Stimulated activated CD4-positive, alpha-beta T cell treated with anti-CD3 and anti-CD28 coated beads, Interleukin-2, amount 100 ng/mL, for 4 hours (primary cell): ENCODE measurements at places on chromosomes 2 and 18.

- DNase-seq = no peak
Observed at GRCh38 chr2:98507891-98508708, 63.4 kb downstream of the INPP4A start.

GRCh38 chr2:171159372-171160118 lies 1.1 kb downstream of the TLK1 start:
- DNase-seq = peak; percentile 24

DNA sequence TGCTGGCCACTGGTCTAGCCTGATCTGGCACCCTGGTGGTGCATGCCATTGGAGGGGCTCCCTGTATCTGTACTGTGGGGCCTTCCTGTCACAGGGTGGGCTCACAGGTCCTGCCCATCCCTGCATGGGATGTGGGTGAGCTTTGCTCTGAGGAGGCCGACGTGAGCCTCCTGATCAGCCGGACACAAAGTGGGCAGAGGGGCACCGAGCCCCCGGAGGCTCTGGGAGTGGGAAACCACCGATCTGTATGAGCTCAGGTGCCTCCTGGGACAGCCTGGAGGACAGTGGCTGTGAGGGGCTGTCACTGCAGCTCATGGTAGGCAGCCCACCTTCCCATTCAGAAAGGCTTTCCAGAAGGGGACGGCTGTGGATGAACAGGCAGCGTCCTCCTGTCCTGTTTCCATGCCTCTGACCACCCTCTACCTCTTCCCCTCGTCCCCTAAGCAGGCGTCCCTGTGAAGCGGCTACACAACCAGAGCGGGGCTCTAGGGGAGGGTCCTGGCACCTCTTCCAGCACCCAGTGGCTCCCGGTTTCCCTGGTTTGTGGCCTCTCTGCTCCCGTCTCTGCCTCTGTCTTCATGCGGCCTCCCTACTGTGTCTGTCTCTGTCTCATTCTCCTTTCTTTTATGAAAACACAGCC lies 112.5 kb upstream of the OTOS start:
- DNase-seq = no peak

GRCh38 chr2:80363330-80363729 lies 58.8 kb upstream of the LRRTM1 start:
- DNase-seq = no peak

DNA sequence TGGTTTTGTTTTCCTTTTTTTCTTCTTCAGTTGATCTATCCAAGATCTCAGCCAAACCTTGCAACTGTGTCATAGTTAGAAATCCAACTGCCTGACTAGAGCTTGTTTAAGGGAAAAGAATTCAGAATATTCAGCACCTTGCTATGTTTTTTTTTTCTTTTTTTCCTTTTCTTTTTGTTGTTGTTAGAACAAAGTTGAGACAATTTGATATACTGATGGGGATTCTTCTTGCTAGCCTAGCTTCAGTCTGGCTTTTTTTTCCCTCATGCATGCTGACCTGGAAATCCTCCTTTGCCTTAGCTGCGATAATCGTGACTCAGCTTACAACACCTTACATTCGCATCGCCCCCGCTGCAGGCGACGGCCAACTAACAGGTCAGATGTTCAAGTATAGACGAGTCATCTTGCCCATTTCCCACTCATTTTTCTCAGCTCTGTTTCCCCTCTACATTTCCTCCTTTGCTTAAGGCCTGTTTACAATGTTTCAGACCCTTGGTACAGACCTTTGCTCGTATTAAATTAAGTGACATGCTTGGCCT lies 487.2 kb upstream of the RAB12 start:
- no peak for DNase-seq

DNA sequence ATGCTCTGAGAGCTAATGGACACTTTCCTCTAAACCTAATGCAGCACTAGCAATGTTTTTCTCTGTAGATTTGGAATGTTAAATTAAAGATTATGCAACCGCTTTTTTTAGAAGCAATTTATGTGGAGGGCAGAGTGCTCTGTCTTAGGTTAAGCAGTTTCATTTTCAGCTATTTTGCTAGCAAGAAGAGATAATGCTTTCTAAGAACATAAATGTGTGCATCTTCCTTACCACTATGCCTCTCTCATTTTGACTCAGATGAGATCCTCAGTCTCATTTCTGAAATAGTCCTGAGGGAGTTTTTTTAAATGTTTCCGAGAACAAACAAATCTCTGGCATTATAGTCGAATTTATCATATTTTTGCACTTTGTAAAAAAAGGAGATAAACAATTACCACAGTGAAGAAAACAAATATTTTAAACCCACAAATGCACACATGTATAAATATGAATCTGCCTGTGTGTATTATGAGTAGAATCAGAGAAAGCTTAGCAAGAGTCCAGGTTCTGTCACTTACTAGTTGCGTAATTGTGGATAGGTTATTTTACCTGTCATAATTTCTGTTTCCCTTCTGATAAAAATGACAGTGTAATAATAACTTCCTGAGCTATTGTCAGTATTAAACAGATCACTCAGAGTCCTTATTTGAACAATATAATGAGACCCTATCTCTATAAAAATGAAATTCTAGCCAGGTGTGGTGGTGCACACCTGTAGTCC lies 207.7 kb upstream of the CRIM1 start:
- DNase-seq = no peak

- DNase-seq = peak; percentile 10
Observed at GRCh38 chr2:181106789-181107627, 126.6 kb downstream of the UBE2E3 start.

DNA sequence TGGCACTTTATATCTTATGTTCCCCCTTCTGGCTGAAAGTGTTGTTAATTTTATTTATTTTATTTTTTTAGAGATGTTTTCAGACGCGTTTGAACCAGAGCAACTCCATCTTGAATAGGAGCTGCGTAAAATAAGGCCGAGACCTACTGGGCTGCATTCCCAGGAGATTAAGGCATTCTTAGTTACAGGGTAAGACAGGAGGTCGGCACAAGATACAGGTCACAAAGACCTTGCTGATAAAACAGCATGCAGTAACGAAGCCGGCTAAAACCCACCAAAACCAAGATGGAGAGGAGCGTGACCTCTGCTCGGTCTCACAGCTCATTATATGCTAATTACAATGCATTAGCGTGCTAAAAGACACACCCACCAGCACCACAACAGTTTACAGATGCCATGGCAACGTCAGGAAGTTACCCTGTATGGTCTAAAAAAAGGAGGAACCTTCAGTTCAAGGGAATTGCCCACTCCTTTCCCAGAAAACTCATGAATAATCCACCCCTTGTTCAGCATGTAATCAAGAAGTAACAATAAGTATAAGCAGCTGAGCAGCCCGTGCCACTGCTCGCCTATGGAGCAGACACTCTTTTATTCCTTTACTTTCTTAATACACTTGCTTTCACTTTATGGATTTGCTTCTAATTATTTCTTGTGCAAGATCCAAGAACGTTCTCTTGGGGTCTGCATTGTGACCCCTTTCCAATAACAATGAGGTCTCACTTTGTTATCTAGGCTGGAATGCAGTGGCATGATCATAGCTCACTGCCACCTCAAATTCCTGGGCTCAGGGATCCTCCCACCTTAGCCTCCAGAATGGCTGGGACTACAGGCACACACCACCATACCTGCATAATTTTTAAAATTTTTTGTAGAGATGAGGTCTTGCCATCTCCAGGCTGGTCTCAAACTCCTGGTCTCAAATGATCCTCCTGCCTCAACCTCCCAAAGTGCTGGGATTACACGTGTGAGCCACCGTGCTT lies 55.9 kb downstream of the CACNB4 start:
- DNase-seq = no peak

DNA sequence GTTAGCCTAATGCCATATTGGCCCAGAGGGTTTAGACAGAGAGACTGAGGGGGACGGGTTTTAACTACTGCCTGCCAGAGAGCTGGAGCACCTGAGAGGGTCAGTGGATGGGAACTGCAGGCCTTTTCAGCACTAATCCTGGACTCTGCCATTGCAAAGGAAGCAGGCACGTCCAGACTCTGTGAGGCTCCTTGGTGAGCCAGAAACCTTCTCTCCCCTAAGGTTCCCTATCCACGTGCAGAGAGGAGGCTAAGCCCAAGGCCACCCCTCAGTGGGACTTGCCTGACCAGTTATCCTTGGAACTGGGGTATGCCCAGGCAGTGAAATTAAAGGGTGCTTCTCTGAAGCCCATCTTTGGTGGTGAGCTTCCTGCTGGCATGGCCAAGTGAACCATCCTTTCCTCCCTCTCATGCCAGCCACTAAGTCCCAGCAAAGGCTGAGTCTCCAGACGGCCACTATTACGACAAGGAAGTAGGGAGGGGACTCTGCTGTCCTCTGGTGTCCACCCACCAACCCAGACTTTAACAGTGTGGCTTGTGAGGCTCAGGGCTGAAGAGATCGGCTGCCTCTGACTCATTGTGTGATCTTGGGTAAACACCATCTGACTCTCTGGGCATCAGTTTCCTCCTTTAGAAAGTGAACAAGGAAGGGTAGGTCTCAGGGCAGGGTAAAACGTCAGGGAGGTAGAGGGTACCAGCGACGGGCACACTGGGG lies 3.9 kb upstream of the MLPH start:
- no peak for DNase-seq

- DNase-seq = no peak
Observed at GRCh38 chr2:240383099-240383758, 52.2 kb upstream of the GPC1 start.

- no peak for DNase-seq
Observed at GRCh38 chr18:31857526-31858106, 85.3 kb downstream of the TRAPPC8 start.

GRCh38 chr2:190216829-190217228 lies 102.8 kb downstream of the HIBCH start:
- no peak for DNase-seq

DNA sequence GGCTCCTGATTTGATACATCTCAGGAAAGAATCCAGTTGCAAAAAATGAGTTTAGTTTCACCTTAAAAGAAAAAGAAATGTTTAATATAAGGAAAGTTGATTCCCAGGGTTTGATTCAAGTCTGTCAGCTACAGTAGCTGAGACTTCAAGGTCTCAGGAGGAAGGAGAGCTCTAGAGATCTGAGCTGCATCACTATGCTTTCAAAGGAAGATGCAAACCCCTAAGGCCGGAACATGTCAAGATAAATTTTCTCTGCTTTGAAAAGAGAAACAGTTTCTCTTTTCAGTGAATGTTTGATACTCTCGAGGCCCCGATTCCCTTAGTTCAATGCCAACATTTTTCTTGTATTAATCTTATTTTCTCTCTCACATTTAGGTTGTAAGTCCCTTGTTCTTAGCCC lies 128.6 kb downstream of the RGPD3 start:
- no peak for DNase-seq

DNA sequence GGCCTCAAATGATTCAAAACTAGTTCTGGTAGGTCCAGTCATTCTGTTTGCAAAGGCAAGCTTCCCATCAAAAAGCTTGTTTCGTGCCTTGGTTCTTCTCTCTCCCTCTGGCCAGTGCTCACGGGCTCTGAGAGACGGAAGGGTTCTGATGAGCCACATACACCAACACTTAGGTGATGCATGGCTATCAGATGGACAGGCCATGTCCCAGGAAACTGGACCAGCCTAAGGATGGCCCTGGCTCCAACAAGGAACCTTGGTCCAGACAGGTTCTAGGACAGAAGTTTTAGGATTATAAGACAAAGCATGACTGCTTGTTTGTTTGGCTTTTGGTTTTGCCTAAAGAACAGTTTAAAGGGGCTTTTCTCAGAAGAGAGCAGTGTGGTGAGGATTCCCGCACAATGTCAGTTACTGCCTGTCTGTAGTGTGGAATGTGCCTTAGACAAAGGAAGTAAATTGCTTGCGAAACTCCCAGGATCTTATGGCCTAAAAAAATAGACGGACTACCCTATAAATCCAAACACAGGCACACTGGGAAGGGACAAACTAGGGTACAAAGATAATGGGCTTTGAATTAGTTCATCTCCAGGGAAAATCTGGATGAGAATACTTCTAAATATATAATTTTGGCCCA lies 10.3 kb downstream of the CYP1B1 start:
- no peak for DNase-seq

DNA sequence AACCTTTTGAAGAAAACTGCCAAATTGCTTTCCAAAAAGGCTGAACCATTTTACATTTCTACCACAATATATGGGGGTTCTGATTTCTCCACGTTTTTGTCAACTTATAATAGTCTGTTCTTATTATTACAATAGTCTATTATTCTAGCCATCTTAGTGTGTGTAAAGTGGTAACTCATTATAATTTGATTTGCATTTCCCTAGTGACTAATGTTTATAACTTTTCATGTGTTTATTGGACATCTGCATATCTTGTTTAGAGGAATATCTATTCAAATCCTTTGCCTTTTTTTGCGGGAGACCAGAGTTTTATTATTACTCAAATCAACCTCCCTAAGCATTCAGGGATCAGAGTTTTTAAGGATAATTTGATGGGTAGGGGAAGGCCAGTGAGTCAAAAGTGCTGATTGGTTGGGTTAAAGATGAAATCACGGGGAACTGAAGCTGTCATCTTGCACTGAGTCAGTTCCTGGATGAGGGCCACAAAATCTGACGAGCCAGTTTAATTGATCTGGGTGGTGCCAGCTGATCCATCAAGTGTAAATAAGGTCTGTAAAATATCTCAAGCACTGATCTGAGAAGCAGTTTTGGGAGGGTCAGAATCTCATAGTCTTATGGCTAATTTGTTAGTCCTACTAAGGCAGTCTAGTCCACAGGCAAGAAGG lies 303.4 kb upstream of the NCKAP5 start:
- DNase-seq = no peak

DNA sequence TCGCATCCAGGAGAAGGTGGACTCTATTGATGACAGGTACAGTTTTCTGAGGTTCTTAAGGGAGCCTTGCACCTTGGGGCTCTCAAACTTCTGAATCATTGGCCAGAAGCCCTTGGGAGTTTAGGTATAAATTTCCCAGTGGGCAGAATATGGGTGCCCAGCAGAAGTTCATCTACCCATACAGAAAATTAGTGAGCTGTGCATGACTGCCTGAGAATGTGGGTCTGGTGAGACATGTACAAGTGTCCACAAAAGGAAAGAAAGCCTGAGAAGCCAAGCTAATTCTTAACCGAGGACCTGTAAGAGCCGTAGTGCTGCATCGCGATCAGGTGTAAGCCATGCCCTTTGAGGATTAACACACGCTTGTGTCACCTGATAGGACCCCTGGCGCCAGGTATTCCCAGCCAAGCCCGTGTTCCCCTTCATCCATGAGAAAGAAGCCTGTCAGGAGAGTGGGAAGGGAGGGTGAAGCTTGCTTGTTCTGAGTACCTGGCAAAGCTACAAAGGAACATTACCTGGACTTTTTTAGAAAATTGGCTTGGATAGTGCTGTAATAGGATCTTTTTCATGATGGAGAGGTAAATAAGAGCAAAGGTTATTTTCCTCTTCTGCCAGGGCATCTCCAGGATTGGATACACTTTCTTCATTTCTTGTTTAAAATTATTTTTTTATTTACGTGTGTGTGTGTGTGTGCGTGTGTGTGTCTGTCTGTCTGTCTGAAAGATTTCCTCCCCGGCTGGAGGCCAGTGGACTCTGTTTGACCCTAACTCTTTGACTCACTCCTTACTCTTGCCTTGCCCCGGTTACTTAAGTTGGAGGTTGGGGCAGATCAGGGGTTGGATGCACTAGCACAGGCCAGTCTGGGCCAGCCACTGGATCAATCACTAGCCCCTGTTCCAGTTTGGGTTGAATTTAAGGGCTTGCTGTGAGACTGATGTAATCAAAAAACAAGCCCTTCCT lies 90.4 kb upstream of the EML6 start:
- no peak for DNase-seq

- no peak for DNase-seq
Observed at GRCh38 chr2:101820519-101820918, 123.0 kb downstream of the MAP4K4 start.
